ENCODE measurements at places on chromosomes 6 and 20.

GRCh38 chr20:7123457-7123856 is 356.0 kb downstream of the BMP2 start:
- no peak for DNase-seq

GRCh38 chr6:136703331-136703865 is 88.9 kb downstream of the MAP3K5 start:
- DNase-seq, result no peak

- DNase-seq, result no peak
Measured at GRCh38 chr20:33836277-33836676, 25.1 kb downstream of the CHMP4B start.

GRCh38 chr6:134950482-134950881 is 581 bp upstream of the ALDH8A1 start:
- no peak for DNase-seq

- DNase-seq, result no peak
Measured at GRCh38 chr6:170461556-170462365, 91.3 kb downstream of the PSMB1 start.

DNA sequence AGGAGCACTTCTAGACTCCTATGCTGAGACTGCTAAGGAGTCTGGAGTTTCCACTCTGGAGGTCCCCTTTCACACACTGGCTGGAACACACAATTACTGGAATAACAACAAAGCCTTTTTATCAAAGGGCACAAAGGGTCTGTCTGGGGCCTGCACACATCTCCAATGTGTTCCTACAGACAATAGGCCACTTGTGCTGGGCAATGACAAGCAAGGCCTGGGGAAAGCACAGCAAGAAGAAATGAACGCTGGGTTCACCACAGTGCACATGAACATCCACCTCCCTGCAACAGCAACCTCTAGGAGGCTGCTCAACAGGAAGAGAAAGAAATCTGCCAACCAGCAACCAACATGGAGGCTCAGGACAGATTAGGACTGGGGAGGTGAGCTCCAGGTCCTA is 43.9 kb downstream of the TRPC4AP start:
- DNase-seq, result no peak

- DNase-seq, result no peak
Measured at GRCh38 chr6:110590821-110591351, 114.5 kb upstream of the SLC22A16 start.

- no peak for DNase-seq
Measured at GRCh38 chr6:69589626-69590025, 207.2 kb downstream of the LMBRD1 start.

GRCh38 chr20:31861135-31861384 is 9.3 kb downstream of the DUSP15 start:
- no peak for DNase-seq

DNA sequence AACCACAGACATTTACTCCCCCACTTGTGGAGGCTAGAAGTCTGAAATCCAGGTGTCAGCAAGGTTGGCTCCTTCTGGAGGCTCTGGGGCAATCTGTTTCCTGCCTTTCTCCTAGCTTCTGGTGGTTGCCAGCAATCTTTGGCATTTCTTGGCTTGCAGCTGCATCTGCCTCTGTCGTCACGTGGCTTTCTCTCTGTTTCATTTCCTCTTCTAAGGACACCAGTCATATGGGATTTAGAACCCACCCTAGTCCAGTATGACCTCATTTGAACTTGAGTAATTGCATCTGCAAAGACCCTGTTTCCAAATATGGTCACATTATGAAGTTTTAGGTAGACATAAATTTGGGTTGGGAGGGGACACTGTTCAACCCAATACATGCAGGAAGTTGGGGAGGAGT is 56.2 kb upstream of the EPB41L1 start:
- DNase-seq, result no peak

GRCh38 chr20:20743511-20744169 is 31.2 kb upstream of the RALGAPA2 start:
- no peak for DNase-seq

DNA sequence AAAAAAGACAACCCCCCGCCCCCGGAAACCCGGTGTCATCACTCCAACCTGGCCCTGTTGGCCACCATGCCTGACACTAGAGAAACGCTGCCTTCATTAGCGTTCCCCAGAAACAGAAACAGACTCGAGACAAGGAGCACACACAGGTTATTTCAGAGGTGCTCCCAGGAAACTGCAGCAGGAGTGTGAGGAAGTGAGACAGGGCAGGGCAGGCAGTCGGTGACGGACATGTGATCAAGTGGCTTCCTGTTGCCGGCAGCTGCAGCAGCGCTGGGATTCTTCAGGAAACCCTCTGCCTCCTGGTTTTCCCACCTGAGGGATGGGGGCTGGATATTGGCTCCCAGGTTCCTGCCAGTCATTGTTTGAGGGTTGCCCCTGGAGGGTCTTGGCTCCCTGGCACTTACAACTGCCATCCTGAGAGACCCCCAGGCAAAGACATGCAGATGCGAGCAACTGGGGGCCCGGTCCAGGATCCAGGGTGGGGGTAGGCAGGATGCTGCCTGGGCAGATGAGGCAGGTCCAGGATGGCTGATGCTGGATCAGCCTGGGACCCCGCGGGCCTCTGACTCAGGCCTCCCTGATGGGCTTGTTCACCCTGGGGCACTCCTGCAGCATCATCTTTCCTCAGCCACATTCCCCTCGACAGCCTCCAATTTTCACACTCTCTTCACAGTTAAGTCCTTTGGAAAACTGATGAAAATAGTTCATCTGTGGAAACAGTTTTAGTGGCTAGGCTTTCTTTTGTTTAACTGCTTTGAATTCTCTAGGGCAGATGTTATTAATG is 150.7 kb upstream of the SYNDIG1 start:
- DNase-seq, result no peak

DNA sequence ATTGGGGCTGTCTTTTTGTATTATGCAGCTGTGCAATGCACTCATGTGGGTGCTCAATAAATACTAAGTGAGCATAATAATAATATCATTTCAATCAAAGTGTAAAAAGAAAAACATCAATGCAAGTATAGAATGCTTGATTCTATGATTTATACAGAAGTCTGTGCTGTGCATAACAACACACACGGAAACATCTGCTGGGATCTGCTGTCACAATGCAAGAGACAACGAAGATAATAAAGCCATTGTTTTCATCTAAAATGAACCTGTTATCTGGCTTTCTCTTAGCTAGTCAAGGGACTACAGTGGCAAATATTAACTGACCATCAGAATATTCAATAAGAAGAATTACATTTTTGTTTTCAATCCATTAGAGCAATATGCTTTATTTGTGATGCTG is 1156.9 kb upstream of the MAP3K7 start:
- DNase-seq, result no peak

Data from epithelial cell of prostate (primary cell).